ENCODE measurements at places on chromosomes 5 and 9.

GRCh38 chr9:122126331-122127261 lies 33.0 kb downstream of the NDUFA8 start:
- no peak for DNase-seq

DNA sequence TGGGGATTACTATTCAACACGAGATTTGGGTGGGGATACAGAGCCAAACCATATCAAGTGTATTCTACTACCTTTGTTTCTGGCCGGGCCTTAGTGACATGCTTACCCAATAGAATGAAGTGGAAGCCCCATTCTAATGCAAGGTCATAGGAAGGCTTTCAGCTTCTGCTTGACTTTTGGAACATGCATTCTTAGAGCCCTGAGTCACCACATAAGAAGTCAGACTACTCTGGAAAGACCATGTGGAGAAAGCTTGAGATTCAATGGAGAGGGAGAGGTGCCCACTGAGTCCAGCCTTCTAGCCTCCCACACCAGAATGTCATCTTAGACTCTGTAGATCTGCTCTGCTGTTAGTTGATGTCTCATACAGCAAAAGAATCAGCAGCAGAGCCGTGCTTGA lies 155.7 kb upstream of the FBN2 start:
- no peak for DNase-seq

- DNase-seq: no peak
Measured at GRCh38 chr5:1139331-1140170, 27.7 kb upstream of the SLC12A7 start.

DNA sequence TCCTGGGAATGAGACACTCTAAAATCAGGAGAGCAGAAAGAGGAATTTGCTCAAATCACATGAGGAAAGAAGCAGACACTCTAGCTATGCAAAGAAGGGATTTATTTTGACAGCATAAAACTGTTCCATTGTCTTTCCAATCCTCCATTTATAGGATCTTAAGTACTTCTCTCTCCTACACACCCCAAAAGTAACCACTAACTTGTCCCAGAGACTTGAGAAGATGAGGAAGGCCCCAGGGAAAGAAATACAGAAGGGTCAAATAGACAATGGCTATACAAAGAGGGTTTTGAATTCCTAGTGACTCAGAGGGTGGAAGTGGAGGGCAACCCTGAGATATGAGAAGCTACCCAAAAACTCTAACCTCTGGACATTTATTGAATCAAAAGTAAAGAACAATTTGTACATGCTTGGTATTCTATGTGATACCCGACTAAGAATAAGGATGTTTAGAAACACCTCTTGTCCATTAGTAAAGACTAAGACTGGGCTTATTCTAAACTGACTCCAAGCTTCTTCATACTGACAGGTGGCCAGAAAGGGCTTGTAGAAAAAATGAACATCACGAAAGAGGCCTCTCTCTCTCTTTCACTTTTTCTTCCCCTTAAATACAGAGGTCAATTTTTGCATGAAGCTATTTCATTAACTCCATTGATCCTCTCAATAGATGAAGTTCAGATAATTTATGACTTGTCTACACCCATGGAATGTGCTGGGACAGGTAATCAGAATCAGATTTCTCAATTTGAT lies 20.6 kb downstream of the DMAC1 start:
- no peak for DNase-seq

- DNase-seq: no peak
Measured at GRCh38 chr9:20823051-20823450, 139.0 kb downstream of the FOCAD start.

GRCh38 chr5:35044649-35045048 lies 3.1 kb downstream of the AGXT2 start:
- no peak for DNase-seq

GRCh38 chr5:155926766-155927165 lies 400.2 kb upstream of the SGCD start:
- DNase-seq: no peak

Measured in NCI-H187 treated with DMSO at 0.1 percent for 48 hours (cell line).